ENCODE measurements at places on chromosomes 7 and 10.

DNA sequence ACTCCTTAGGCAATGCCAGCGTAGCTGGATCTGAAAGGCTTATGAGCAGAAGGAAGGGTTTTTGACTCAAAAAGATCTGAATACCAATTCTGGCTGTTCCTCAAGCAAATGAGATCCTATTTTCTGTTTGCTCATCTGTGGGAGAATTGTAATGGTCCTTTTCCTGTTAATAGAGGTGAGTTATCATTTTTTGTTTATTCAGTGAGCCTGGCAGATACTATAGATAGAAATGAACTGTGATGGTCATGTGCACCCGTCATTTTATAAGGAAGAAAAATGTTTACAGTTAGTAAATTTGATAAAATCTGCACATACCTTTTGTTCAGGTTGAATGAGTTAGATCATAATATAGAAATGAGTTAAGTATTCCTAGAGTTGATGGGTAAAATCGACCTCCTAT, 97.7 kb downstream of the ACTR3B start:
- DNase-seq, result no peak

- no peak for DNase-seq
Measured at GRCh38 chr7:128153436-128153835, 87.6 kb upstream of the LEP start.

- DNase-seq, result no peak
Measured at GRCh38 chr7:127673902-127674301, 21.9 kb downstream of the SND1 start.

GRCh38 chr10:27100813-27101347, 586 bp upstream of the ANKRD26 start:
- DNase-seq, result no peak

DNA sequence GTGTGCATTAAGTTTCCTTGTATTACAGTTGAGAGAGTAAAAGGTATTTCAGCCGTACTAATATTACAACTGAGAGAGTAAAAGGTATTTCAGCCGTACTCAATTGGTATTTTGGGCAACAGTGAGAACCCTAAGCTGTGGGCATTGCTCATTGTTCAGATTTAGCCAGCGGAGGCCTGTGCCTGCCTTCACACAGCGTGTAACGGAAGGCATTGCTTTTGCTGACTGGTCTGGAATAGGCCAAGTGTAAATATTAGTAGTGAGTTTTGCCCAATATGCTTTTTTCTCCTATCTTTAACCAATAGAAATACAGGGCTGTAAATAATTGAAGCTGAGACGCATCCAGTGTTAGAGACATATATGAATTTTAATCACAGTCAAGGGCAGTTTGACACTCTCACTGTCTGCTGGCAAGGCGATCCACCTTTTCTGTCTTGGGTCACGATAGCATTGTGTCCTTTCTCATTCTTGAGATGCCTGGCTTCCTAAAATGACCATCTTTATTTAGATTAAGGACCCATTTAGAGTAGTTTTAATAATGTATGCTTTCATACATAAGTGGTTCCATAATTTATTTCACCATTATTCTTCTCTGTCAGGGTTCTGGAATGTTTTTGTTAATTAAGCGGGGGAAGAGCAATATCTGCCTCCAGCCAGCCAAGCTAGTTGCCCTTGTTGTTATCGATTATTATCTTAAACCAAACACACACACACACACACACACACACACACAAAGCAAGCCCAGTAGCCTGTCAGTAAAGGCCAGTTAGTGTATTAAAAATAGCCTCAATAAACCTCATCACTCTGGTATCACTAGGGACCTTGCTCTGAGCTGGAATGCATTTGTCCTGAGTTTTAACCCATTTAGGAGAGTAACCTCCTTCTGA, 130.7 kb downstream of the CELF2 start:
- no peak for DNase-seq

GRCh38 chr10:132396494-132397035, 435 bp upstream of the PWWP2B start:
- peak; percentile 60 for DNase-seq

- DNase-seq, result no peak
Measured at GRCh38 chr10:78460204-78460603, 426.5 kb downstream of the RPS24 start.

DNA sequence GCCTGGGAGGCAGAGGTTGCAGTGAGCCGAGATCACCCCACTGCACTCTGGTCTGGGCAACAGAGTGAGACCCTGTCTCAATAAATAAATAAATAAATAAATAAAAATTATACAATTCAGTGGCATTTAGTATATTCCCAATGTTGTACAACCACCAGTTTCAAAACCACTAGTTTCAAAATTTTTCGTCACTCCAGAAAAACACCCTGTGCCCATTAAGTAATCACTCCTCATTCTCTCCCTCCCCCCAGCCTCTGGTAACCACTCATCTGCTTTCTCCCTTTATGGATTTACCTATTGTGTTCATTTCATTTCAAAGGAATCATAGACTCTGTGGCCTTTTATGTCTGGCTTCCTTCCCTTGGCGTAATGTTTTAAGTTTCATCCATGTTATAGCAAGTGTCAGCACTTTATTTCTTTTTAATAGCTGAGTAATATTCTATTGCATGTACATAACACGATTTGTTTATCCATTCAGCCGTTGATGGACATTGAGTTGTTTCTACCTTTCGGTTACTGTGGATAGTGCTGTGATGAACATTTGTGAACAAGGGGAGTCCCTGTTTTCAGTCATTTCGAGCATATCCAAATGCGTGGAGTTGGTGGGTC, 29.4 kb upstream of the GOLGA7B start:
- DNase-seq, result no peak

GRCh38 chr10:46245381-46245900, 41.4 kb upstream of the ANTXRL start:
- DNase-seq, result no peak

- DNase-seq, result peak; percentile 64
Measured at GRCh38 chr7:98745722-98746318, 124.0 kb downstream of the TMEM130 start.

Data from ELR (cell line).